ENCODE measurements at places on chromosomes 7 and 10.

GRCh38 chr10:24617771-24618396 is 105.8 kb downstream of the ARHGAP21 start:
- peak; percentile 45 for DNase-seq

- no peak for DNase-seq
Observed at GRCh38 chr10:44125879-44126278, 259.0 kb downstream of the CXCL12 start.

- DNase-seq: no peak
Observed at GRCh38 chr10:125802739-125803138, 20.3 kb downstream of the UROS start.

DNA sequence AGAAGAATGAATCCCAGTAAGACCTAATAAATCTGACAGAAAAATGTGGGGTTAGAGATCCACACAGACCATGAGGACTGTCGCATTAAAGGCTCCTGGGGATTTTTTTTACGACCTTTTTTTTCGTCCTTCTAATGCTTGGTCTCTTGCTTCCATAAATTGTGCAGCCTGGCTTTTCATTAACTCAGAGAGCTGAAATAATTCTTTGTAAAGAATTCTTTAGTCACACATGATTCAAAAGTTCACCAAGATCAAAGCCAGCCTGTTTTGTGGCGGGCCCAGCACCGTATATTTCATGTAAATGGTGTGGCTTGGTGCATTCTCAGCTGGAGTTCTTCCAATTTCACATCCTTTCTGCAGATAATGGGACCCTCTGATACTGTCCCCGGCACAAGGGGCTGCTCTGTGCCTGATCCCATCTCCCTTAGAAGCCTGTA is 206.6 kb upstream of the BMPER start:
- no peak for DNase-seq
